ENCODE measurements at places on chromosomes 4 and X. TPM values are rescaled to one million over a fixed set of nuclear protein-coding genes. Genes with fewer than 3 reads are reported as not detected.

PHOX2B gene
- not detected for total RNA-seq

DKK2 gene
- total RNA-seq, result not detected

CLDN34 gene
- total RNA-seq, result 0.13 TPM

ABCG2 gene
- 13.6 TPM for total RNA-seq

GAGE12H gene
- total RNA-seq, result not detected

- DNase-seq, result no peak
Observed at GRCh38 chr4:184596617-184597185, 52.5 kb downstream of the CASP3 start.

DNA sequence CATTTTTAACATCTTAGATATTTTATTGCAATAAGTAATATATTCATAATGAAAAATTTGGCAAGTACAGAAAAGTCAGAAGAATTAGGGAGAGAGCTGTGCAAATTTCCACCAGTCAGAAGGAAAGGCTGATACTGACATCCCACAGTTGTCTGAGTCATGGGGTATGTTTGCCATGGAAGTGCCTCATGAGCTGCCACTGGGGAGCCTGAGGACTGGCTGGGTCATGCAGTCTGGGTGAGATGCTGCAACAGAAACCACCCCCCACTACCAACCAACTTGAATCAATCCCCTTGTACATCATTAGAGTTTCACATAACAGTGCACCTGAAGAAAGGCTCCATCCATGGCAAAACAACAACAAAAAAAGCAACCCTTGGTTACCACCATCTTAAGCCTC lies 45.2 kb upstream of the ENPP6 start:
- DNase-seq, result no peak

DNA sequence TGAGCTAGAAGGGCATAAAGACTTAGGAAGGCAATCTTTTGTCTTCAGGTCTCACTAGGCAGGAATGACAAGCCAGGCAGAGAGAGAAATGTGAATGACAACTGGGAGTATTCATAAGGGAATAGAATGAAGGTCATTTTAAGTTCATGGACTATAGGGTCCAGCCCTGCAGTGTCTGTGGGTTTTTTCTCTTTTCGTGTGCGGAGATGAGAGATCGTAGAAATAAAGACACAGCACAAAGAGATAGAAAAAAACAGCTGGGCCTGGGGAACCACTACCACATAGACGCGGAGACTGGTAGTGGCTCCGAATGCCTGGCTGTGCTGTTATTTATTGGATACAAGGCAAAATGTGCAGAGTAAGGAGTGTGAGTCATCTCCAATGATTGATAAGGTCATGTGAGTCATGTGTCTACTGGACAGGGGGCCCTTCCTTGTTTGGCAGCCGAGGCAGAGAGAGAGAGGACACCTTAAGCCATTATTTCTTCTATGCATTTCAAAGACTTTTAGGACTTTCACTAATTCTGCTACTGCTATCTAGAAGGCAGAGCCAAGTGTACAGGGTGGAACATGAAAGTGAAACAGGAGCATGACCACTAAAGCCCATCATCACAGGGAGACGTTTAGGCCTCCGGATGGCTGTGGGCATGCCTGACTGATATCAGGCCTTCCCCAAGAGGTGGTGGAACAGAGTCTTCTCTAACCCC lies 921.8 kb upstream of the PCDH10 start:
- no peak for DNase-seq

- DNase-seq, result no peak
Observed at GRCh38 chr4:123230061-123230460, 166.5 kb upstream of the SPRY1 start.

GRCh38 chr4:110175634-110176033 lies 22.8 kb downstream of the ELOVL6 start:
- DNase-seq, result no peak

- DNase-seq, result peak; percentile 16
Observed at GRCh38 chr4:95155759-95156451, 392.9 kb downstream of the UNC5C start.

DNA sequence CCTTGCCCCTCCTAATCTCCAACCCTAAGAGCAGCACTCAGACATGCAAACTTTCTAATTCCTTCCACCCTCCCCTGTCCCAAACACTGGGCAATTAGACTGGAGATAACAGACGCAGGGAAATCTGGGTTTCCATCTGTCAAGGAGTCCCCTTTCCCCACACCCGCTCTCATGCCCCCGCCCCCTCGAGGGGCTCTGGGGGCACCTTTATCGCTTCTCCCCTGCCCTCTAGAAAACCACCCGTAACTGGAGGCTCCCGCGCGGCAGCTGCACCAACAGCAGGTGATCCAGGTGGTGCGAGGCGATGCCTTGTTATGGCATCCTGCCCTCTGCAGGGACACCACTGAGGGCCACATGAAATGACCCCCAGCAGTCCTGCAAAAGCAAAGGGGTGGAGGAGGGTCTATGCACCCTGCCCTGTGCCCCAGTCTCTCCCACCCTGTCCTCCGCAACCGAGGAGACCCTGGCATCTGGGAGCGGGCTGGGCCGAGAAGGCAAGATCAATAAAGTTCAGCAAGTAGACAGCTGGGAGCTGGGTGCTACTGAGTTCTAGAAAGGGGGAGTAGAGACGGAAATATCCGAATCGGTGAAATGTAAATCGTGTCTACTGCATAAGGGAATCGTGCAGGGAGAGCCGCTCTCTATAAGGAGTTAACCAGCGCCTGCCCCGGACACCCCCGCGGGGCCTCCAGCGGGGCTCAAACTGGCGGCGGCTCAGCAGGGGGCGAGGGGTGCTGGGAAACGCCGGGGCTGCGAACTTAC lies 1.6 kb downstream of the KCTD8 start:
- DNase-seq, result no peak

- no peak for DNase-seq
Observed at GRCh38 chrX:68920561-68920960, 91.7 kb downstream of the EFNB1 start.

- no peak for DNase-seq
Observed at GRCh38 chr4:80186676-80187075, 10.6 kb upstream of the PRDM8 start.

DNA sequence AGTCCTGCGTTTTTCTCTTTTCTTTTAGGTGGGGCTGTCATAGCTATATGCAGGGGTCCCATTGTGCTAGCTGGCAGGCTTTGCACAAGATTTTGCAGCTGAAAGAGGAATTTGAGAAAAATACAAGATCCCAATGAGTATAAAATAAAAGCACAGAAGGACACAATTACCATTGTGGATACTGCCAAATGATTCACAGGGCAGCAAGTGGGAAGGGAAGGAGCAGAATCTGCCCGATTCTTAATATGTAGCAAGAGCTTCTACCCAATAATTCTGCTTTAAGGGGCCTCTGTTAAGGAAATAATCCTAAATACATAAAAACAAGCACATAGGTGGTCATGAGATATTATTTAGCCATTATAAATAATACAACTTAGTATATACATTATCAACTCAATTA lies 25.9 kb upstream of the ING2 start:
- DNase-seq, result no peak

DNA sequence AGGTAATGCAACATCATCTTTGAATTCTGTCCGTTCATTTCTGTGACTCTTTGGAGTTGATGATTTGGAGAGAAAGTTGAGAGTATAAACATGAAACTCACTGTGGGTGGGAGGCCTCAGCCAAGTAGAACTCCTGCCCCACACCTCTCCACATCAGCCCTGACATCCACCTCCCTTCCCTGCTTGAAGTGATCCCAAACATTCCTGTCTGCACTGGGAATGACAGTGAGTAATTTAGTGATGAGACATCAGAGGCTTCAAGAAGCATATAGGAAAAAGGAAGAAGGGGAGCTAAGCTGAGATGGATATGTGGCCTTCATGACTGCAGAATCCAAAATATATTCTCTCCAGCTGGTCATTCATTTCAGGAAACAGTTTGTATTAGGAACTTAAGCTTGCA lies 151.8 kb downstream of the SPATA18 start:
- DNase-seq, result no peak

GRCh38 chr4:72531768-72532290 lies 37.2 kb downstream of the ADAMTS3 start:
- no peak for DNase-seq

DNA sequence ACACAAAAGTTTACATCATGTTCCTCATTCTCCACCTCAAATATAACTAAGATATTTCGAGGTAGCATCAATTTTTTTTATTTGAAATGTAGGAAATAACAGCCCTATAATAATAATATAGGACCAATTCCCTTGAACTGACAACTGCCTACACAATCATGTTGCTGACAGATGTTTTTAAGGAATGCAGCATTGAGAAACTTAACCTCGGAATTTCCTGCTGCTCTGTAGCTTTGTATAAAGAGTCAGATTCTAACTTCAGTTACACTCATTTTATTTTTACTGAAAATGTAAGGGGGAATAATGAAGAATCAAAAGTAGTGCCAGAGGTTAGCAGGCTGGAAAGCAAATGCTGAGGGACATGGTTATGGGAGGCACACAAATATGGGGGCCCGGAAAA lies 235.8 kb downstream of the RBMX2 start:
- DNase-seq, result no peak

- DNase-seq, result no peak
Observed at GRCh38 chrX:10242026-10242425, 85.3 kb downstream of the CLCN4 start.

GRCh38 chr4:11440481-11441193 lies 11.9 kb upstream of the HS3ST1 start:
- no peak for DNase-seq

DNA sequence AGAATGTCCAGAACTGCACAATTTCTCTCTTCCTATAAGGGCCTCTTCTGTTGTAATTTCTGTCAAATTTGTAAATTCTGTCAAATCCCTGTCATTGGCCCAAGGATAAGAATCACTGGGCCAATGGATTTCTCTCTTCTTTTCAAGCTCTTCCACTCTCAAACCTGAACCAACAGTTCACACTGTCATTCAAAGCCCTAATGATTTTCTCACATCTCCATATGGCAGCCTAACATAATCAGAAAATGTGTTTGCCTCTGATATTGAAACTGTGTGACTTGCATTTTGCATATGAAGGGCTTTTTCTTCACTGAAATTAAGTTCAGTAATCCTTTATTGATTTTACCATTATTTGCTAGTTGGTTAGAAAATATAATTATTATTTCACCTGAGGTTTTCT lies 1349.1 kb downstream of the FSTL5 start:
- no peak for DNase-seq

GRCh38 chrX:70479922-70480659 lies 35.5 kb downstream of the DLG3 start:
- DNase-seq, result no peak

DNA sequence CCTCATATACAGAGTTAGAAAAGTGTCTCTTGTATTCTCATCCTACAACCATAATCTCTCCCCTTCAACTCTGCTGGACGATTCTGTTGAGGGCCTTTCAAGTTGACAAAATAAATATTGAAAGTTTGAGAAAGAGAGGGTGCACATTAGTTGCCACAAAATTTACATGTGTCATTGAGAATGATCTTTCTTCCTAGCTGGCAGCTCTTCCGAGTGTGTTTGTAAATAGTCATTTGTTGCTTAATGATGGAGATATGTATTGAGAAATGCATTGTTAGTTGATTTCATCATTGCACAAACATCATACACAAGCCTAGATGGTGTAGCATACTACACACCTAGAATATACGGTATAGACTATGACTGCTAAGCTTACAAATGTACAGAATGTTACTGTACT lies 632.8 kb upstream of the AMOT start:
- no peak for DNase-seq

- no peak for DNase-seq
Observed at GRCh38 chrX:134653835-134654234, 4.4 kb downstream of the PLAC1 start.

DNA sequence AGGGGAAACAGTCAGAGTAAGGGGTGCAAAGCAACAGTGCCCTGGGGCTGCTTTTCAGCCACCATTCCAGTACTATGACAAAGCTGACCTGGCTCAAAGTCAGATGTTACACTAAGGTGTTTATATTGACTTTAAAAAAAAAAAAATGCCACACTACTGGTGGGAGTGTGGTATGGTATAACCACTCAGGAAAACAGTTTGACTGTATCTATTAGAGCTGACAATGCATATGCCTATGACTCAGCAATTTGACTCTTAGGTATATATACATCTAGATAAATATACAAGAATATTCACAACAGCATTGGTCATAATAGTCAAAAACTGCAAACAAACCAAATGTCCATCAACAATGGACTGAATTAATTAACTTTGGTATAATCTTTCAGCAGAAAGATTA lies 15.0 kb downstream of the ASB9 start:
- no peak for DNase-seq

Measured in dermis microvascular lymphatic vessel endothelial cell (primary cell).